Natural killer cell treated with Interleukin-12 subunit alpha and Interleukin-12 subunit beta and Interleukin-15 and Interleukin-18, amount 100 ng/mL, for 72 hours (primary cell): ENCODE measurements at places on chromosomes 7 and 10. TPM values are rescaled to one million over a fixed set of nuclear protein-coding genes. Genes with fewer than 3 reads are reported as not detected.

- no peak overlapping the region for H3K4me3 ChIP-seq
- H3K27ac ChIP-seq, result no peak overlapping the region
- H3K4me1 ChIP-seq, result no peaks in the 10 kb centered on the region
- no peak for DNase-seq
- peaks cover 11% of the 10 kb centered on the region for H3K27me3 ChIP-seq
Measured at GRCh38 chr10:113977174-113977573, 66.5 kb upstream of the ADRB1 start.

- DNase-seq, result no peak
- no peaks in the 10 kb centered on the region for H3K36me3 ChIP-seq
- peaks cover 8% of the 10 kb centered on the region for H3K4me1 ChIP-seq
- peaks cover 12% of the 10 kb centered on the region for H3K27me3 ChIP-seq
- H3K27ac ChIP-seq, result no peak overlapping the region
Measured at GRCh38 chr7:95682913-95683312, 86.6 kb upstream of the PDK4 start.

Gene PANK1
- total RNA-seq, result 10.5 TPM

- no peak for DNase-seq
- H3K27me3 ChIP-seq, result no peaks in the 10 kb centered on the region
- no peaks in the 10 kb centered on the region for H3K36me3 ChIP-seq
- no peaks in the 10 kb centered on the region for H3K4me1 ChIP-seq
- H3K27ac ChIP-seq, result no peak overlapping the region
- H3K4me3 ChIP-seq, result no peak overlapping the region
Measured at GRCh38 chr7:80794631-80795573, 123.9 kb downstream of the SEMA3C start.

Gene SPDYE9
- total RNA-seq, result not detected

GRCh38 chr7:95957510-95957909, 185.2 kb downstream of the DYNC1I1 start:
- peaks cover 22% of the 10 kb centered on the region for H3K27me3 ChIP-seq
- H3K27ac ChIP-seq, result no peak overlapping the region
- H3K4me1 ChIP-seq, result peaks cover 7% of the 10 kb centered on the region
- no peak for DNase-seq

Gene DPP6
- not detected for total RNA-seq

GRCh38 chr7:113207441-113207840, 89.1 kb upstream of the SMIM30 start:
- no peak for DNase-seq
- no peaks in the 10 kb centered on the region for H3K27me3 ChIP-seq
- H3K27ac ChIP-seq, result no peak overlapping the region
- no peak overlapping the region for H3K4me3 ChIP-seq
- H3K4me1 ChIP-seq, result no peaks in the 10 kb centered on the region

GRCh38 chr10:82191653-82192052, 316.7 kb downstream of the NRG3 start:
- no peak overlapping the region for H3K27ac ChIP-seq
- no peak overlapping the region for H3K4me3 ChIP-seq
- no peaks in the 10 kb centered on the region for H3K4me1 ChIP-seq
- no peak for DNase-seq
- no peaks in the 10 kb centered on the region for H3K27me3 ChIP-seq

DNA sequence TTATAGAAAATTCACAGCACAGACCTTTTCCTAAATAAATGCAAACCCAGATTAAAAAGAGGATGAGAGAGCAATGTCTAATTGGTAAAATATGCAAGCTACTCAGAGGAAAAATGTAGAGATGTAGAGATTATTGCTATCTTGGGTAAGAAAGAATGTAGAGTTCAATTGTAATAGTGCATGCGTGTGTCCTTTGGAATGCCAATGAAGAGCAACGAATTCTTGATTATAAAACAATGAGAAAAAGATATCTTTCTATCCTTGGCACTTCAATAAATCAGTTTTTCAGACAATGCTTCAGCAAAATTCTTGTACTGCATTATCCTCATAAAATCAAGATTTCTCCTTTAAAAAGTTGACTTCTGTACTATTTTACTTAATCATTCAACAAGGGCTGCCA, 50.9 kb downstream of the SEMA3D start:
- DNase-seq, result no peak
- H3K4me3 ChIP-seq, result no peak overlapping the region
- H3K27me3 ChIP-seq, result no peaks in the 10 kb centered on the region

DNA sequence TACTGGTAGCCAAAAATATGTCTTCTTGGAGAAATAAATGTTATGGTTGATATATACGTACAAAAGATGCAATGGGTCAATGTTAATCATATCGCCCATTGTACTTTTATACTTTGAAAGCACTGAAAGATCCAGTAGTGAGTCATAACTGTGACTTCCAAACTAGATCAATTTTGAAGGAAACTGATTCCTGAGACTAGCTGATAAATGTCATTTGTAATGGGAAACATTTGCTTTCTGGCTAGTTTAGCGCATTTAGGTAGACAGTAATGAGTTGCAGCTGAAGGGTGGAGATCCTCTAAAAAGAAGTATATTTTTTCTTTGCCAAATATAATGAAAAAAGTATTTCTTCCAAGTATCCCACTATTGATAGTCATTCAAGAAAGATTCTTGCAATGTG, 53.5 kb upstream of the ARHGAP21 start:
- H3K36me3 ChIP-seq, result no peaks in the 10 kb centered on the region
- no peak for DNase-seq
- no peaks in the 10 kb centered on the region for H3K4me1 ChIP-seq
- no peak overlapping the region for H3K27ac ChIP-seq
- H3K4me3 ChIP-seq, result no peak overlapping the region

DNA sequence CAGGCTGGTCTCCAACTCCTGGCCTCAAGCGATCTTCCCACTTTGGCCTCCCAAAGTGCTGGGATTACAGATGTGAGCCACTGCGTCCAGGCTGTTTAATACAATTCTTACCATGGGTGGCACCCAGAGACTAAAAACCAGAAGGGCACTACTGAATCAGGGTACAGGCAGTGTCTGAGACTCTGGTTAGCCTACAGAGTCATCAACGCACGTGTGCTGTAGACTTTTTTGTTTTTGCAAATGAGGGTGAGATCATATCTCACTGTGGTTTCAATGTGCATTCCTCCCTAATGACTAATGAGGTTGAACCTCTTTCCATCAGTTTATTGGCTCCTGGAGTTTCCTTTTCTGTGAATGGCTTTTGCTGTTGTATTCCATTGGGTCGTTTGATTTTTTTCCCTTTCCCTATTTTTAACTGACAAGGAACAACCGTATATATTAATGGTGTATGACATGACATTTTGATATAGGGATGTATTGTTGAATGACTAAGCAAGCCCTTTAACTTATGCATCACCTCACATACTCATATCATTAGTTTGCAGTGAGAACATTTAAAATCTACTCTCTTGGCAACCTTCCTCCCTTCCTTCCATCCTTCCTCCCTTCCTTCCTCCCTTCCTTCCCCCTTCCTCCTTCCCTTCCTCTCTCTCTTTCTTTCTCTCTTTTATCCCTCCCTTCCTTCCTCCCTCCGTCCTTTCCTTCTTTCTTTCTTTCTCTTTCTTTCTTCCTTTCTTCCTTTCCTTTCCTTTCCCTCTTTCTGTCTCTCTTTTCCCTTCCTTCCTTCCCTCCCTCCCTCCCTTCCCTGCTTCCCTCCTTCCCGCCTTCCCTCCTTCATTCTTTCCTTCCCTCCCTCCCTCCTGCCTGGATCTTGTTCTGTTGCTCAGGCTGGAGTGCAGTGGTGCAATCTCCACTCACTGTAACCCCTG, 9.3 kb upstream of the TMEM270 start:
- H3K27ac ChIP-seq, result no peak overlapping the region
- peaks cover 14% of the 10 kb centered on the region for H3K4me1 ChIP-seq
- H3K27me3 ChIP-seq, result peaks cover 24% of the 10 kb centered on the region
- H3K4me3 ChIP-seq, result no peak overlapping the region
- DNase-seq, result no peak

Gene PDZD7
- total RNA-seq, result 0.62 TPM

- no peak overlapping the region for H3K27ac ChIP-seq
- H3K4me1 ChIP-seq, result no peaks in the 10 kb centered on the region
- peaks cover 4% of the 10 kb centered on the region for H3K36me3 ChIP-seq
- H3K27me3 ChIP-seq, result no peaks in the 10 kb centered on the region
- no peak overlapping the region for H3K4me3 ChIP-seq
- no peak for DNase-seq
Measured at GRCh38 chr10:17166699-17167098, 34.8 kb downstream of the TRDMT1 start.

- no peaks in the 10 kb centered on the region for H3K4me1 ChIP-seq
- no peaks in the 10 kb centered on the region for H3K36me3 ChIP-seq
- H3K27me3 ChIP-seq, result no peaks in the 10 kb centered on the region
- H3K27ac ChIP-seq, result no peak overlapping the region
Measured at GRCh38 chr7:114392686-114393085, 21.9 kb upstream of the FOXP2 start.

Gene ELN
- not detected for total RNA-seq

- DNase-seq, result no peak
- H3K36me3 ChIP-seq, result no peaks in the 10 kb centered on the region
- H3K4me1 ChIP-seq, result no peaks in the 10 kb centered on the region
- H3K27ac ChIP-seq, result no peak overlapping the region
Measured at GRCh38 chr10:68284062-68285001, 47.5 kb upstream of the HNRNPH3 start.

GRCh38 chr10:63072951-63073350, 60.2 kb upstream of the NRBF2 start:
- no peak overlapping the region for H3K27ac ChIP-seq
- H3K4me1 ChIP-seq, result peaks cover 7% of the 10 kb centered on the region
- H3K27me3 ChIP-seq, result peaks cover 20% of the 10 kb centered on the region

DNA sequence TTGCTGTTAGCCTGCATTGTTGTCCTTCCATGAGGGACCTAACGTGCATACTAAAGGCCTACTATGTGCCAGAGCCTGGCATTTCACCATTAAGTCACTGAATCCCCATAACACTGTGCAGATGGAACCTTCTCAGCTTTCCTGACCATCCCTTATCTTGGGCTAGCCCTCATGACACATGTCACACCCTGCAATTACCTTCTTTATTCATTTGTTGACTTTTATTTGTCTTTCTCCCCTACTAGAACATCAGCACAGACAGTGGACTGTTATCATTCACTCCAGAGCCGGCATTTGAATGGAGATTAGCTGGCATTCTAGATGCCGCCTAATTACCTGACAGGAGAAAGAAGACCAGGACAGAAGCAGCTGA, 471.1 kb upstream of the GALNT17 start:
- peak overlapping the region; percentile 83 for H3K27ac ChIP-seq
- no peak for DNase-seq
- H3K27me3 ChIP-seq, result no peaks in the 10 kb centered on the region
- peak overlapping the region; percentile 74 for H3K4me3 ChIP-seq
- no peaks in the 10 kb centered on the region for H3K36me3 ChIP-seq

GRCh38 chr10:126369125-126369710, 19.1 kb downstream of the ADAM12 start:
- no peak overlapping the region for H3K4me3 ChIP-seq
- H3K27ac ChIP-seq, result no peak overlapping the region
- no peak for DNase-seq
- H3K4me1 ChIP-seq, result no peaks in the 10 kb centered on the region
- peaks cover 1% of the 10 kb centered on the region for H3K36me3 ChIP-seq

GRCh38 chr10:91570220-91570619, 62.7 kb downstream of the PPP1R3C start:
- H3K4me1 ChIP-seq, result no peaks in the 10 kb centered on the region
- no peak overlapping the region for H3K27ac ChIP-seq
- no peak overlapping the region for H3K4me3 ChIP-seq
- no peak for DNase-seq
- peaks cover 9% of the 10 kb centered on the region for H3K27me3 ChIP-seq

GRCh38 chr10:43355749-43356371, 15.6 kb upstream of the FXYD4 start:
- H3K27me3 ChIP-seq, result peaks cover 4% of the 10 kb centered on the region
- no peak overlapping the region for H3K4me3 ChIP-seq
- no peak for DNase-seq
- peaks cover 6% of the 10 kb centered on the region for H3K4me1 ChIP-seq

DNA sequence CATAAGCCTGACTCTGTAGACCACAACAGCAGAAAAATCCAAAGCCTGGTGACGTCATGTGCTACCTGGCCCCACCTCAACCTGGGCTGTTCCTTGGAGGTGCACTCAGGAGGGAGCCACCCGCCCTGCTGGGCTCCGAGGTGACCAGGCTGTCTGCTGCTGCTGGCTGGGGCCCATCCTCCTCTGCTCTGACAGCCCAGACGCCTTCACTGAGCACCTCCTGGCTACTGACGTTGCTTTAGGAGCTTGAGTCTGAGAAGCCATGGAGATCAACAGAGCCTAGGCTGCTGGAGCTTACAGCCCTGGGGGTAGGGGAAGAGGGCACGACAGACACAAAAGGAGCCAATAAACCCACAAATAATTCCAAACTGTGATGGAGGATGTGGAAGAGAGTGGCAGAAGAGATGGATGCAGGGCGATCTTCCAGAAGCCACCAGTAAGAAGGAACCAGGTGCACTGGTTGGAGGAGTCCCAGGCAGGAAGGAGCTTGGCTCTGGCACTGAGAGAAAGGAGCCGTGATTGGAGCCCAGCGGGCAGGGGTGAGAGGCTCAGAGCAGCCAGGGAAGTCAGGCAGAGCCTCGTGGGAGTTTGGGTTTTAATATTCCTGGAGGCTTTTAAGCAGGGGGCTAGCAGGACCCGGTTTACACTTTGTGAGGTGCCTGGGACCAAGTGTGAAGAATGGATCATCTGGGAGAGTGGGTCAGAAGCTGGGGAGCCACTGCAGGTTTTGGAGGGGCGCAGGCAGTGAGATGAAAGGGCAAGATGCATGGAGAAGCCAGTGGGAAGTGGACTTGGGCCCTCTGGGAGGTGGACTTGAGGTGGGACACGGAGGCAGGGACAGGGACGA, 1.7 kb upstream of the PTPRE start:
- H3K4me1 ChIP-seq, result peaks cover 11% of the 10 kb centered on the region
- H3K36me3 ChIP-seq, result no peaks in the 10 kb centered on the region
- peak overlapping the region; percentile 26 for H3K27ac ChIP-seq
- DNase-seq, result no peak

GRCh38 chr7:96304573-96304972, 17.3 kb downstream of the SLC25A13 start:
- peaks cover 45% of the 10 kb centered on the region for H3K4me1 ChIP-seq
- H3K36me3 ChIP-seq, result no peaks in the 10 kb centered on the region
- H3K27me3 ChIP-seq, result no peaks in the 10 kb centered on the region

DNA sequence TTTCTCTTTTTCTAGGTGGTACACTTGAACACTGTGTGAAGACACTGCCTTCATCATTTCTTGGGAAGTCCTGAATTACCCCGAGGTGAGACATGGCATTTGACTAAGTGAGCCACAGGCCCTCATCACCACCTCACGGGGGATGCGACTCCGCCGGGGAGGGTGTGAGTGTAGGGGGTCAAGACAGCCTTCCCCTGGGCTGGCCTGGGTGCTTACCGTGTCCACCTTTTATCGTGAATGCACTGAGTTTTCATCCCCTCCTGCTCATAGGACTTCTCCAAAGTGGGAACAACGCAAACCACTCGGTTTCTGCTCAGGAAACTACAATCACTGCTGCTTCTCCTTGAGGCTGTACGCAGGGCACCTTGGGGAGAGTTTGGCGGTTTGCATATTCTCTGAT, 176.9 kb downstream of the SH2D4B start:
- DNase-seq, result no peak
- peaks cover 14% of the 10 kb centered on the region for H3K27me3 ChIP-seq
- H3K4me1 ChIP-seq, result no peaks in the 10 kb centered on the region
- H3K4me3 ChIP-seq, result no peak overlapping the region

DNA sequence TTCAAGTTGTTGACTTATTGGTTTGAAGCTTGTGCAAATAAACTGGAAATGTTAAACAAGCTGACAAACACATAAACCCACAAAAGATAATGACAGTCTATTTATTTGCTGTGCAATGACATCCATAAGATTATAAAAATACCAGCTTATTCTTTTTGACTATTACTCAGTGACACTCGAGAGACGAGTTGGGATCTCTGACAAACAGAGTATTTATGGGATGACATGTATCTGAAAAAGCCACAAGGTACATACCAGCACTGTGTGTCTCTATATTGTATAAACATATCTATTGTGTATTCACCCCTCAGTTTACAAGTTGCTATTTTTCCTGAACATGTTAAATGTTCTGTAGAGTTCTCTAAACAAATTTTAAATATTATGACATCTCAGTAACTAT, 88.9 kb downstream of the CHRM2 start:
- no peak for DNase-seq
- H3K27me3 ChIP-seq, result no peaks in the 10 kb centered on the region
- no peaks in the 10 kb centered on the region for H3K4me1 ChIP-seq
